Activated CD4-positive, CD25-positive, alpha-beta regulatory T cell treated with anti-CD3 and anti-CD28 coated beads, Interleukin-2, amount 50 U/mL, for 72 hours (primary cell): ENCODE measurements at places on chromosomes 16 and 17.

DNA sequence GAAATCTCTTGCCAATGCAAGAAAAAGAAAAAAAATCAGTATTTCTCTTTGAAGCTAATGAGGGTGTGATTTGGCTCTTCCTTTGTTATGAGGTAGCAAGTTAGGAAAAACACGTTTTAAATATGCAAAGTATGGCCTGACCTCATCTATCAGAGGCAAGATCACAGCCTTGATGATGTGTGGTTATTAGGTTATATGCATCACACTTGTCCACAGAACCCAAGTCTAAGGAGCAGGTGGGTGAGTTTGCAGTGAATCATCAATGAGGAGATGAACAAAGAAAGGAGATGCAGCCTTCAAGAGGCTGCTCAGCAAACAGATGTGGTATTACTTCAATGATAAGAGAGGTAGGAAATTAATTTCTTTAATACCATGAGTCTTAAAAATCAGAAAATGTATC, 594.8 kb upstream of the CDH5 start:
- DNase-seq, result no peak

GRCh38 chr17:233473-233941, 52.1 kb upstream of the DOC2B start:
- DNase-seq, result no peak

DNA sequence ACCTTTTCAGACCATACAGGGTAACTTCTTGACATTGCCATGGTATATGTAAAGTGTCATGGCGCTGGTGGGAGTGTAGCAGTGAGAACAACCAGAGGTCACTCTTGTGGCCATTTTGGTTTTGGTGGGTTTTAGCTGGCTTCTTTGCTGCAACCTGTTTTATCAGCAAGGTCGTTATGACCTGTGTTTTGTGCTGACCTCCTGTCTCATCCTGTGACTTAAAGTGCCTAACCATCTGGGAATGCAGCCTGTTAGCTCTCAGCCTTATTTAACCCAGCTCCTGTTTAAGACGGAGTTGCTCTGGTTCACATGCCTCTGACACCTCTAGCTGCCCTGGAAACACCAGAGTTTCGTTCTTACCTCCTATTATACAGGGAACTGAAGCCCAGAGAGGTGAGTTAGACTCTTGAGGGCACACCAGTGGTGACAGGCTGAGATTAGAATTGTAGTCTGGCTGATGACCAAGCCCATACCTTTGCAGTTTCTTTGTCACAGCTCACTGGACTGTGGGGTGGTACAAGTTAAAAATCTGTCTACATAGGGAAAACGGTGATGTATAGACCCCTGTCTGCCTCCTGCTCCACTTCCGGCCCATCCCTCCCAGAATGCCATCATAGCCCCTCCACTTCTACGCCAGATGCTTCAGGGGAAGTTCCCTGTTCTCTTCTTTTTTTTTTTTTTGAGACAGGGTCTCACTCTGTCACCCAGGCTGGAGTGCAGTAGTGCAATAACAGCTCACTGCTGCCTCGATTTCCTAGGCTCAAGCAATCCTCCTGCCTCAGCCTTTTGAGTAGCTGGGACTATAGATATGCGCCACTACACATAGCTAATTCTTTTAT, 21.0 kb downstream of the KSR1 start:
- DNase-seq, result no peak

DNA sequence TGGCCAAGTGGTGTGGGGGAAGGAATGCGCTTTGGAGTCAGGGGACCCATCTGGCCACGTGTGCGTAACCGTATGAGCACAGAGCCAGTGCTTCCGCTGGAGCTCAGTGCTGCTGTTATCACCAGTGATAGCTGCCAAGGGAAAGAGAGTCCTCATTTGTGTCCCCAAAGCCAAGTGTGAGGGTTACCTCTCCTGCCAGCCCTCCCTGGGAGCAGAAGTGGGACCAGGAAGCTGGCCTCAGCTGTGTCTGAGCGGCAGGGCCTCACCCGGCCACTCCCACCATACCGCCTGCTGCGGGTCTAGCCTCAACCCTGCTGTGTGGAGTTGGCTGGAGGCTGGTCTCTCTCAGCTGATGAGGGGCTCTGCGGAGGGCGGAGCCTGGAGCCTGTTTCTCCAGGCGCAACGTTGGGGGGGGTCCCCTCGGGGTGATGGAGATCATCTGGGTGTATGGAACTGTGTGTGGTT, 44.5 kb downstream of the MEAK7 start:
- DNase-seq, result no peak

DNA sequence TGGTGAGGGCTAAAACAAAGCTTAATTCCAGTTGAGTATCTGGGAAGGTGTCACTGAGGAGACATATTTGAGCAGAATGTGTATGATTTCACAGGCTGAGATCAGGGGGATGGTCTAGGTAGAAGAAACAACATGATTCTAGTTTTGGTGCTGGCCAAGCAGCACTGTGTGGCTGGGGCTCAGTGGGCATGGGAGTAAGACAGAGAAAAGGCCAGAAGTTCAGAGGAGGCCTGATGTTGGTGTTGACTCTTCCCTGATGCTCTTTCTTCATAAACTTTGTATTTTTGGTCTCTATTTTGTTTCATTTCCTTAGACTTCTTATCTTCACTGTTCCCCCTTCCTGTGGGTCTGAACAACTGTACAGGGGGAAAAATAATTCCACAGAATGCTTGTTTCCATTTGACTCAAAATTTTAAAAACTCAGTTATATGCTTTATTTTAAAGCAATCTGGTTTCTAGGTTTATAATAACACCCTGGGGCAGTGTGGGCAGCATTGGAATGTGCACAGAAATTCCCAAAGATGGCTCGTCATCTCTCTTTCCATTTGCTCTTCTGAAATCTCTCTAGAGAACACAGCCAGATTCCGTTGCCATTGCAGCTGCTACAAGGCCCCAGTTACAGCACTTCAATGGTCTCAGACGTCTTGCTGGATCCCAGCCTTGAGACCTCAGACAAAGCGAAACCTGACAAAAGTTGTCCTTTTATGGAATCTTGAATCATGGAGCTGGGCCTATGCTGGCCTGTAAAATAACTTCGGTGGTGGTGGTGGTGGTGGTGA, 68.3 kb downstream of the SNX11 start:
- DNase-seq, result no peak

GRCh38 chr16:22123146-22123545, 30.8 kb downstream of the VWA3A start:
- no peak for DNase-seq
